ENCODE measurements at places on chromosomes 16 and 17.

- no peak for DNase-seq
Measured at GRCh38 chr17:77790143-77790829, 168.2 kb upstream of the TNRC6C start.

DNA sequence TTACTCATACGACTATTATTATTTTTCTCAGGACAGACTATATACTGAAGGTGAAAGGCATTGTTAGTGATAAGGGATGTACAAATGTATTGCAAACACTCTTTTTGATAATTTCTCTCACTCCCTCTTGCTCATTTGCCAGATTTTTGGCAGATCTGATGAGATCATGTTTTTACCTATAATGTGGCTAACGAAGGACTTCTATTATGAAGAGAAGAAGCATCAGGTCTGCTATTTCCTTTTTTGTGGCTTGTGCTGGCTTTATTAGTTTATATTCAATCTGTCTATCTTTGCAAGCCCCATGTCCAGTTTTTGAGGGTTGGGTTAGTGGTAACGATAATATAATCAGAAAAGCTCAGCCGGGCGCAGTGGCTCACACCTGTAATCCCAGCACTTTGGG, 22.5 kb upstream of the SCIMP start:
- no peak for DNase-seq

- no peak for DNase-seq
Measured at GRCh38 chr17:57679906-57680695, 65.0 kb downstream of the CCDC182 start.

- no peak for DNase-seq
Measured at GRCh38 chr17:71360301-71360700, 760.5 kb upstream of the SOX9 start.

- no peak for DNase-seq
Measured at GRCh38 chr17:59234631-59235030, 14.3 kb downstream of the GDPD1 start.

DNA sequence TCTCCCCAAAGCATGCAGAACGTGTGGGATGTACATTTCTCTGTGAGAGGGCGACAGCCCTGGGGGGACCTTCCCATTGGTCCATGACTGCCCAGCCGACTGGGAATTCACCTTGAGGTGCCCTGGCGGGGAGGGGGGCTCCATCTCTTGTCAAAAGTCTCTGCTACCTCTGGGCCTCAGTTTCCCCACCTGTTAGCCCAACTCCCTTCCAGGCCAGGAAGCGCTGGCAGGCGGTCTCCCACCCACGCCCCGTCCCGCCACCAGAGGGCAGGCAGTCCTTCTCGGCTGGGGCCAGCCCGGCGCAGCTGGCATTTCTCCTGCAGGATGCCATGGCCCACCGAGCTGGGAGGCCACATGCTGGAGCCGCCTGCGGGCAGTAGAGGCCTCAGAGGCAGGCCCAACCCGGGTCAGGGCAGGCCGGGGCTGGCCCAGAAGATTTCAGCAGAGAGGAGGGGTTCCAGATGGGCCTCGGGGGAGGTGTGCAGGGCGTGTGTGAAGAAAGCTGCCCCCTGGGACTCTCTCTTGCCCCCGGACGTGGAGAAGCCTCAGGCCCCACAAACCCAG, 16.6 kb downstream of the CD7 start:
- peak; percentile 79 for DNase-seq

GRCh38 chr17:15943971-15944758, 765 bp upstream of the ADORA2B start:
- no peak for DNase-seq

DNA sequence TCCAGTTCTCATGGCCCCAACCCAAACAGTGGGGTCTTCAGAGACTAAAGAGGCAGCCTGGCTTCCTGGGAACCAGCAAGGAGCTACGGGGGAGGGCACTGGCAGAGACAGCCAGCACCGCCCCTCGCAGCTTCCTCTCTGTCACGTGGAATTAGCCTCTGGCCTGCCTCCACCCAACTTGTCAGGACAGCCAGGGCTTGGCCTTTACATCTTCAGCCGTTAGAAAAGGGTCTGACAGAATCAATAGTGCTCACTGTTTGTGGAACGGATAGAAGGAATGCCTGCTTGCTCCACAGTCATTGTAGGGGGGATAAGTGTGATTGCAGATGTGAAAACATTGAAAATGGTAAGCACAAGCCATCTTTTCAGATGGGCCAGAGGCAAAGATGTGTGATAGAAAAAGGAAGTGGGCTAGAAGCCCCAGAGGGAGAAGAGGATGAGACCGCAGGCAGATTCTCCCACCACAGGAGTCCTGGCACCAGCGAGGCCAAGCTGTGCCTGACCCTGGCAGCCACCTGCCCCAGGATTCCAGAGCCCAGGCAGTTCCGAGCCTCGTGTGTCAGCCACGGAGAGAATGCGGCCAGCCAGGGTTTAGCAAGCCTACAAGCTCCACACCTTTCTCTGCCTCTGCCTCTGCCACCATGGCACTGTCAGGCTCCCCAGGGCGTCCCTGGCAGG, 18.6 kb downstream of the GRIN2C start:
- DNase-seq: peak; percentile 51

DNA sequence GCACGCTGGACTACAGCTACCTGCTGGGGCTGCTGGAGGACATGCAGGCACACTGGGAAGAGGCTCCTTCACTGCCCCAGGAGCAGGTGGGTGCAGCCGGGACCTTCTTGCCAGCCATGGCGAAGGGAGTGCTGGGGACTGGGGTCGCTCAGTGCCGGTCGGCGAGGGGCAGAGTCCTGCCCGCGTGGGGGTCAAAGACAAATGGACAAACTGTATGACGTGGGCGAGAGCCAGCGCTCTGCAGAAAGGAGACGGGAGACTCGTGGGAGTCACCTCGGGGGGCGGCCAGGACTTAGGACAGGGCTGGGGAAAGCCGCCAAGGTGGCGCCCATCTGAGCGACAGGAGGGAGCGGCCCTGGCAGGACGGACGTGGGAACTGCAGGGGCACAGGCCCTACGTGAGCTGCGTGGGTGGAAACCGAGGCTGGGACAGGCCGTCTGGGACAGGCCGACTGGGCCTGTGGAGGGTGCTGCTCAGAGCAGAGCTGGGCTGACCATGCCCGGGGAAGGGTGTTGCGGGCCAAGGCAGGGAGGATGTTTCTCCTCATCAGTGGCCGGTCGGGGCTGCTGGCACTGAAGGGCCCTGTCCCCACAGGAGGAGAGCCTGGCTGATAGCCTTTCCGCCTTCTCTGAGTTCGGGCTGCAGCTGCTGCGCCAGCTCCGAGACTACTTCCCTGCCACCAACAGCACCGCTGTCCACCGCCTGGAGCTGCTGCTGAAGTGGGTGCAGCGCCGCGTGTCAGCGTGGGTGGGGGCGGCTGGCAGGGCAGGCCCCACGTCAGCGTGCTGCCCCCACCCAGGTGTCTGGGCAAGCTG, 8.0 kb downstream of the TSR3 start:
- no peak for DNase-seq

- DNase-seq: peak; percentile 70
Measured at GRCh38 chr17:41800601-41801373, 11.0 kb downstream of the P3H4 start.

GRCh38 chr16:10983159-10983558, 38.8 kb downstream of the CLEC16A start:
- peak; percentile 36 for DNase-seq

GRCh38 chr16:57889960-57890751, 80.8 kb downstream of the CNGB1 start:
- DNase-seq: no peak

GRCh38 chr16:66028510-66029216, 337.8 kb upstream of the CDH5 start:
- no peak for DNase-seq

DNA sequence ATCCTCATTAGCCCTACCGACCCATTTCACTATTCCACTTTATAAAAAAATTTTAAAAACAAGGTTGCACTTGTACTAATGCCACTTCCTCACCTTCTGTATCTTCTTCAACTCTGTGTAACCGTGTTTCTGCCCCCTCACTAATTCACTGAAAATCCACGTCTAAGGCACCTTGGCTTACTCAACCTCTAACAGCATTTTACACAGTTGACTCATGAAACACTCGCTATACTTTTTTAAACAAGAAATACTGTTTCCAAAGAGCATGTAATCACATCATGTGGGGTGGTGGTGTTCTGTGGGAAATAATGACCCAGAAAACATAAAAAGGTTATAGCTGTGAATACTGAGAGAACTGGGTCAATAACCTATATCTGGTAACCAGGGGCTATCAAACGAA, 79.9 kb downstream of the NCOR1 start:
- DNase-seq: no peak

GRCh38 chr17:53792997-53793396, 29.7 kb upstream of the KIF2B start:
- DNase-seq: no peak

DNA sequence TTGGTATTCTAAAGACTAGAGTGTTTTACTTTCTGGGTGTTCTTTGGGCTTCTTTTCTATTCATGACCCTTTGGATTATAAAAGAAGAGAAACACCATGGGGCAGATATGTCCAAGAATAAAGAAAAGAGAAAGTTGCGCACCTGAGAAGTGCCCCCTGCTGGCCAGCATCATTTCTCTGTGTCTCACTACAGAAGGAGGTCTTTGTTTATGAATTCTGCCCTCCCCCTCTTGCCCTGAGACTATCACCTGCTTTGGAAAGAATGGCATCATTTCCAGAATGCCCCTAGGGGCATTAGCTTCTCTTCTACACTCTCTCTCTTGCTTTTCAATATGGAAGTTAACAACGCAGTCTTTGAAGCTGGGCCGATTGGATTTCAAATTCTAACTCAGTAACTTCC, 45.0 kb downstream of the CDH13 start:
- DNase-seq: no peak

GRCh38 chr17:82053130-82053529, 1.4 kb downstream of the GPS1 start:
- DNase-seq: no peak
